Spinal cord (tissue), 10 donors: ENCODE measurements at places on chromosomes 3 and 15. TPM values are rescaled to one million over a fixed set of nuclear protein-coding genes. Genes with fewer than 3 reads are reported as not detected.

- peaks cover 12% of the 10 kb centered on the region for H3K4me1 ChIP-seq
- no peaks in the 10 kb centered on the region for H3K36me3 ChIP-seq
- no peaks in the 10 kb centered on the region for H3K27me3 ChIP-seq
- H3K4me3 ChIP-seq = no peak overlapping the region
Observed at GRCh38 chr3:36969540-36970432, 23.1 kb downstream of the EPM2AIP1 start.

DNA sequence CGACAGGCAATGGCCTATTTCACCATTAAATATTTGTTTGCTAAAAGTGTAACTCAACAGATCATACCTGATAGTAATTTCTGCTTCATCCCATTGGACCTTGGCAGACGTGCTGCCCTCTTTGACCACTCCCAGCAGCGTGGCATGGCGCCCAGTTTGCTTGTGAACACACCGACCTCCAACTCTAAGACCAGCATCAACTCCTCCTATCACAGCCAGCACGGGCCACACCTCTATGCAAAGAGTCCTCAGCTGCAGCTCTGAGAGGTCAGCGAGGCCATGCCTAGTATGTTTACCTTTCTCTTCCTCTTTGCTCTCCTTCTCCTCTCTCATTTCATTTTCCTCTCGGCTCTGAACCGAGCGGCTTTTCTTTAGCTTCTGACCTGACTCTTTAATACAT lies 80.6 kb downstream of the FBXL22 start:
- H3K27ac ChIP-seq = no peak overlapping the region
- no peaks in the 10 kb centered on the region for H3K27me3 ChIP-seq
- DNase-seq = no peak
- peaks cover 31% of the 10 kb centered on the region for H3K36me3 ChIP-seq
- no peaks in the 10 kb centered on the region for H3K4me1 ChIP-seq
- H3K4me3 ChIP-seq = no peak overlapping the region

CLDN11 gene
- total RNA-seq = 413 TPM

DNA sequence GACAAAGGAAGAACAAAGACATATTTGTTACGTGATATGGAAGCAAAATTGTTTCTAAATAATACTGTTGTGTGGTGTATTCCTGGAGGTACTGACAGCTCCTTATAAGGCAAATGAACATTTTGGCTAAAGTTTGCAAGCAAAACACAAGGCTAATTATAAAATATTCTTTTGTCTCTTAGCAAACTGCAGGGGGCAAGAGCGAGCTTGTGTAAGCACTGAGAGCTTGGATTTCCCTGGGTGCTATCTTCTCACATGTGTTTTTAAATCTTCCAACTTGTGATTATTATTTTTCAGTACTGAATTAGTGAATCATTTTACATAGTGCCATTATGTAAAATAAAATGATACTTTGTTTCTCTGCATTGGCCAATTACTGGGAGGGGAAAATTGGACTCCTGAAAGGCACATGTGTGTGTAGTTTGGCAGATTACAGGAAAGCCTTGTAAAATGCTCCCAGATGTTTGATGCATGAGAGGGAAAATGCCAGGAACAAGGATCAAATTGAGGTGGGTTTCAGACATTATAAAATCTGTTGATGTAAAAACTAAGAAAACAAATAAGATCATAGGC lies 611.5 kb downstream of the AGBL1 start:
- no peaks in the 10 kb centered on the region for H3K36me3 ChIP-seq
- no peaks in the 10 kb centered on the region for H3K27me3 ChIP-seq
- H3K27ac ChIP-seq = no peak overlapping the region
- no peak overlapping the region for H3K4me3 ChIP-seq

DNA sequence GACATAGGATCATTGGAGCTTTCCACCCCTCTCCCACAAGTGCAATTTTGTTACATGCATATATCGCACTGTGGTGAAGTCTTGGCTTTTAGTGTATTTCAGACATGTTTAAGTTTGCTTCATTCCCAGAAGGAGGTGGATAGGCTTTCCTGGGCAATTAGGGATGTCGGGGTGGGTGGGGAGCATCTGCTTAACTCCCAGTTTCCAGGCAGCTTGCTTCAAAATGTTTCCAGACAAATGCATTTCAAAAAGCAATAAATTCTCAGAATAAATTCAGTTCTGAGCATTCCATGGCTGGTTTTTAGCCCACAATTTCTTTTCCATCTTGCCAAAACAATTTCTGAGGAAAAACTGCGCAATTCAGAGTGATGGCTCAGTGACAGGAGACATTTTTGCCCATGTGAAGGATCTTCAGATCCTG lies 227.7 kb upstream of the ZPLD1 start:
- H3K36me3 ChIP-seq = no peaks in the 10 kb centered on the region
- H3K4me1 ChIP-seq = no peaks in the 10 kb centered on the region
- peak; percentile 77 for DNase-seq
- no peak overlapping the region for H3K4me3 ChIP-seq

CHSY1 gene
- 67.3 TPM for total RNA-seq

DNA sequence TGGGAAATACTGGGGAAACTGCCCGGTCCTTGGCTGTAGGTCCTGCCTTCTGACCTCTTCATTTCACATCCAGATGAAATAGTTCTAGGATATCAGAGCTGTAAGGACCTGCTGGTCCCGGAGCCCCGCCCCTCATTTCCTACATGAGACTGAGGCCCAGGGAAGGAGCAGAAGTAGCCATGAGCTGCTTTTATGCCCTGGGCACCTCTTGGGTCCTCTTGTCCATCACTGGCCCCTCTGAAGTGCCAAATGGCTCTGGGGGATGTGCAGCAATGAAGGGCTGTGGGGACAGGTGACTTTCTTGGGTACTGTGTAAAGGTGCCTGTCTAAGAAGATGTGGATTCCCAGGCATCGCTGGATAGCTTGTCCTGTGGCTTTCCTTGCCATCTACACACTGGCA lies 40.3 kb upstream of the ESYT3 start:
- H3K36me3 ChIP-seq = peaks cover 26% of the 10 kb centered on the region
- no peaks in the 10 kb centered on the region for H3K27me3 ChIP-seq
- H3K4me3 ChIP-seq = no peak overlapping the region
- H3K4me1 ChIP-seq = peaks cover 22% of the 10 kb centered on the region

DNA sequence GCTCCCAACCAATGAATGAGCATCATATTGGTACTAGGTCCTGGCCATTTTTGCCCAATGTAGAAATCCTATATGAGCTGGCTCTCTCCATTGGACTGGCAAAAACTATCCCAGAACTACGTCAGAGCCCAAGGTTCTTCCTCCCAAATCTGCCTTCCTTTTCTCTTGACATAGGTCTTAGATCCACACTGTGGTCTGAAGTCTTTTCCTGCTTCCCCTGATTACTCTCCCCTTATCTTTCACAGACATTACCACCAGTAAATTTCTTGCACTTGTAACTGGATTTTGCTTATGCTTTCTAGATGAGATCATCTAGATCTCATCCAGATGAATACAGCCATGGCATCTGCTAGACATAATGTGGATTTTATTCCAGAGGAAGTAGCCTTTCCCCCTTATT lies 141.2 kb upstream of the GADL1 start:
- H3K4me1 ChIP-seq = no peaks in the 10 kb centered on the region
- no peak overlapping the region for H3K27ac ChIP-seq
- no peaks in the 10 kb centered on the region for H3K27me3 ChIP-seq
- H3K4me3 ChIP-seq = no peak overlapping the region

GRCh38 chr15:60428935-60429334 lies 31.1 kb upstream of the ANXA2 start:
- no peak for DNase-seq
- H3K4me3 ChIP-seq = no peak overlapping the region
- H3K27ac ChIP-seq = no peak overlapping the region
- H3K27me3 ChIP-seq = no peaks in the 10 kb centered on the region
- H3K4me1 ChIP-seq = no peaks in the 10 kb centered on the region

GRCh38 chr3:8182904-8183303 lies 318.7 kb upstream of the LMCD1 start:
- H3K27ac ChIP-seq = no peak overlapping the region
- no peaks in the 10 kb centered on the region for H3K27me3 ChIP-seq
- H3K36me3 ChIP-seq = no peaks in the 10 kb centered on the region
- DNase-seq = no peak

DNA sequence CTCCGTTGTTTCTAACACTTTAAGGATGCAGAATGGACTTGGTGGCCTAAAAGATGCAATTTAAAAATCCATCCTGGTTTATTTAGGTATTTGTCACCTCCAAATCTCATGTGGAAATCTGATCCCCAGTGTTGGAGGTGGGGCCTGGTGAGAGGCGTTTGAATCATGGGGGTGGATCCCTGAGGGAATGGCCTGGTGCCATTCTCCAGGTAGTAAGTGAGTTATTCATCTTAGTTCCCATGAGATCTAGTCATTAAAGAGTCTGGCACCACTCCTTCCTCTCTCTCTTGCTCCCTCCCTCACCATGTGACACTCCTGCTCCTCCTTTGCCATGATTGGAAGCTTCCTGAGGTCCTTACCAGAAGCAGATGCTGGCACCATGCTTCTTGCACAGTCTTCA lies 339.1 kb downstream of the NTRK3 start:
- H3K27me3 ChIP-seq = no peaks in the 10 kb centered on the region
- no peaks in the 10 kb centered on the region for H3K36me3 ChIP-seq
- H3K27ac ChIP-seq = no peak overlapping the region
- H3K4me1 ChIP-seq = no peaks in the 10 kb centered on the region
- H3K4me3 ChIP-seq = no peak overlapping the region

AP2M1 gene
- 293 TPM for total RNA-seq

DNA sequence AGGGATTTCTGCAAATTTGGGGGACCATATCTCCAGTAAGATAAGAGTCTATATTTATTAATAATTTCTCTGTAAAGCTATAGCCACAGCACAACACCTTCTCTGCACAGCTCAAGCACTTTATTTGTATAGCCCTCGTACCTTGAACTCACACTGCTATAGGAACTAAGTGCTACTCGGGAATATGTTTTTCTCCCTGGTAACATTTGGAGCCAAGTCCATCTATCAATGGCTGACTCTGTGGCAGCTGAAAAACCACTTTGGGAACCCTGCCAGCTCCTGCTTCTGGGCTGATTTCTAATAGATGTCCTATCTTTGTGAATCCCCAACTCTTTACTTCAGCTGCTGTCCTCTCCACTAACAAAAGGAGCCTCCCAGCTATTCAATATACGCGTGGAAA lies 298.5 kb downstream of the GBE1 start:
- H3K27ac ChIP-seq = no peak overlapping the region
- no peak for DNase-seq
- H3K36me3 ChIP-seq = no peaks in the 10 kb centered on the region
- H3K4me1 ChIP-seq = no peaks in the 10 kb centered on the region

SERPINI1 gene
- 127 TPM for total RNA-seq

KCNH8 gene
- total RNA-seq = 6.9 TPM

DNA sequence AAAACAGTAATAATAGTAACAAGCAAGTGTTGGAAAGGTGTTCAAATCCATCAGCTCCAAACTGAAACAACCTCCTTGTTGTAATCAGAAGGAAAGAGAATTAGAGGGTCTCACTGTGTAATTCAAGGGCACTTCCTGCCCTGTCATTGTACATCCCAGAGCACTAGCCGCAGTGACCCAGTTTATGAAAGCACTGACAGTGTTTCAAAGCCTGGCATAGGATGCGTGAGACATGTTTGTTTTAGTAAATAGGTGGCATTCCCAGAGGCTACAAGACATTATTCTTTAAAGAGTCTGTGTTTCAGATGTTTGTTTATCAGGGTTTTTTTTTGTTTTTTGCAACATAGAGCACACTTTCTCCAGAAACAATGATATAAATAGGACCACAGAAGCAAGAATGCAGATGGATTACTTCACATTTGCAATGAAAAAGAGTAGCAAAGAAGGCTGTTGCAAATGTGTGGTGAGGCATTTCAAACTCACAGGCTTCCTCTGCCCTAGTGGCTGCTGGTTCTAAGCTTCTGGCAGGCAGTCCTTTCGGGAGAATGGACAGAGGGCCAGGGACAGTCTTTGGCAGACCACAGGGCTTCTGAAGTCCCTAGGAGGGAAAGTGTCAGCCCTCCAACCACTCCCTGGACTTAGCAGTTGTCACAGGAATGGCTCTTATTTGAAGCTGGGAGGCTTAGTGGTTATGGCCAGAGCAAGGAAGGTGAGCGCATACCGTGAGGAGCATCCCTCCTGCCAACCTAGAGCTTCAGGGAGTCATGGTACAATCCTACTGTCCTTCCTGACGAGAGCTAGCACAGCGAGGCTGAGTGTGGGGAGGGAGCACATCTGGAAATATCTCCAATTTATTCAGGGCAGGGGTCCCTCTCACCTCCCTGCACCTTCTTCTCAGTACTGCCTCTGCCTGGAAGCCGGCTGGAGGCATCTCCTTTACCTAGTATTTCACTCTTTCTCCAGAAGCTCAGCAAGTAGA lies 31.4 kb upstream of the TIPARP start:
- no peak overlapping the region for H3K4me3 ChIP-seq
- H3K36me3 ChIP-seq = no peaks in the 10 kb centered on the region
- H3K27me3 ChIP-seq = no peaks in the 10 kb centered on the region
- H3K27ac ChIP-seq = peak overlapping the region; percentile 30

DNA sequence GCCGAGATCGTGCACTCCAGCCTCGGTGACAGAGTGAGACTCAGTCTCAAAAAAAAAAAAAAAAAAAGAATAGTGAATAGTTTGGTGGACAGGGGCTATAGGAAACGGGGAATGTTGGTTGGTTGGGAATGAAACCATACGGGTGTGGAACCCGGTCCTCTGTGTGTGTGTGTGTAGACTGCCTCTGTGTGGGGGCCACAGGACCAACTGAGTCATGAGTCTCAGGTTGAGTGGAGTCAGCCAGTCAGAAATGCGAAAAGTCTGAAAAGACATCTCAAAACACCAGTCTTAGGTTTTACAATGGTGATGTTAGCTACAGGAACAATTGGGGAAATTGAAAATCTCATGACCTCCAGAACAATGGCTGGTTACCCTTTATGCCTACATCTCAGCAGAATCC lies 44.5 kb downstream of the ZDHHC19 start:
- peaks cover 24% of the 10 kb centered on the region for H3K4me1 ChIP-seq
- H3K27me3 ChIP-seq = no peaks in the 10 kb centered on the region
- H3K36me3 ChIP-seq = no peaks in the 10 kb centered on the region
- H3K27ac ChIP-seq = no peak overlapping the region

DNA sequence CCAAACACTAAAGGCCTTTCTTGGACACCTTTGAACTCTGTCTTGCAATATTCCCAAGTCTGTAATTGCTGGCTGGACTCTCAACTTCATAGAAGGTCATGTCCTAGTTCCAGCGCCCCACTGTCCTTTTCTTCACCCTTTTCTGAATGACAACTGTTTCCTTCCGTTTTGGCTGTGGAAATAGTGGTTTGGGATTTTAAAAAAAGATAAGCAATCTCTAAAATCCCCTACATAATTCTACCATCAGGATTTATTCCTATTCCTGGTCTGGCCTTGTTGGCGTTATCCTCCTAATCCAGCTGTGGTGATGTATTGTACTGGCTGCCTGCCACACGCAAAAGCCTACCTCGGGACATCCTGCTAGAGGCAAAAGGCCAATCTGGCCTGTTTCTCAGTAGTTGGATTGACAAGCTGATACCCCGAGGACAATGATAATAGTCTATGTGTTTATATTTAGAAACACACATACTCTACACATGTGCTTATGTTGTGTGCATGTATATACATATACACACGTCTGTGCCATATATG lies 440.3 kb upstream of the DPH6 start:
- no peaks in the 10 kb centered on the region for H3K27me3 ChIP-seq
- H3K36me3 ChIP-seq = no peaks in the 10 kb centered on the region
- no peak overlapping the region for H3K27ac ChIP-seq
- no peak for DNase-seq
